ENCODE measurements at places on chromosomes 7 and 10.

GRCh38 chr7:158013085-158013668, 574.4 kb downstream of the PTPRN2 start:
- no peak for DNase-seq

DNA sequence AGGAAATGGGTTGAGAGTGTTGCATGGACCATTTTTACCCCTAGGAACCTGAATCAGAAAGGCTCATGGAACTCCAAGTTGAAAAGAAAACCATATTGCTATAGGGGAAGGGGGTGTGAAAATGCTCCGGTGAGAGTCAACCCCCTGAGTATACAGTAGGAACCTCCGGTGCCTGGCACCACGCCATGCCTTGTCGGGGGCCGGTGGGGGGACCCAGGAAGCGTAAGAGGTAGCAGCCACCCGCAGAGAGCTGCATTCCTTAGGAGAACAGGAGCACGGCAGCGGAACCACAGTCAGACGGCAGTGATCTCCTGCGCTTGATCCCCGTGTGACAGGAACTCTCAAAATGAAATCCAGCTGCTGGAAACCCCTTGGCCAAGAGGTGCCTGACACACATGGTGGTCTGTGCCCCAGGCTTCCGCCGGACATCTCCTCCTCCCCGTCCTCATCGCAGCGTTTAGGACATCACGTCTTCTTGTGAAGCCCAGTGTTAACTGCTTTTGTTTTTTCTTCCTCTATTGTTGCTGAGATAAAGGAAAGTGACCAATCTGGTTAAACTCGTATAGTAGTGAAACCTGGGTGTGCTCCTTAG, 186.8 kb downstream of the CELF2 start:
- DNase-seq: no peak

GRCh38 chr7:158361326-158361946, 226.2 kb downstream of the PTPRN2 start:
- DNase-seq: no peak

- no peak for DNase-seq
Measured at GRCh38 chr7:76223286-76223972, 21.7 kb downstream of the SRRM3 start.

DNA sequence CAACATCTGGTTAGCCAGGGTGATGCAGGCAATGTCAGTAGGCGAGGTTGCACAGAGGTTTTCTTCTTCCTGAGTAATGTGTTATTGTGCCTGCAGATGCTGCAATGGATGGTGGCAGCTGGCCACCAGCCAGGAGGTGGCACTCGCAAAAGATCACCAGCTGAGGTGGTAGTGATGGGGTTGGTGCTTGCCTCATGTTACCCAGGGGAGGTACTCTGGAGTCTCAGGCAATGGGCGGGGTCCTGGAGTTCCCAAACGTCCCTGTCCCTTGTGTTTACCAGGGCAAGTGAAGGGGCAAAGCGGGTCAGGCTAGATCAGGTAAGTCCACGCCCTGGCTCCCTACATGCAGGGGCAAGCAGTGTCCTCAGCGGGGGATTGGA, 21.1 kb downstream of the CLRN3 start:
- DNase-seq: no peak

DNA sequence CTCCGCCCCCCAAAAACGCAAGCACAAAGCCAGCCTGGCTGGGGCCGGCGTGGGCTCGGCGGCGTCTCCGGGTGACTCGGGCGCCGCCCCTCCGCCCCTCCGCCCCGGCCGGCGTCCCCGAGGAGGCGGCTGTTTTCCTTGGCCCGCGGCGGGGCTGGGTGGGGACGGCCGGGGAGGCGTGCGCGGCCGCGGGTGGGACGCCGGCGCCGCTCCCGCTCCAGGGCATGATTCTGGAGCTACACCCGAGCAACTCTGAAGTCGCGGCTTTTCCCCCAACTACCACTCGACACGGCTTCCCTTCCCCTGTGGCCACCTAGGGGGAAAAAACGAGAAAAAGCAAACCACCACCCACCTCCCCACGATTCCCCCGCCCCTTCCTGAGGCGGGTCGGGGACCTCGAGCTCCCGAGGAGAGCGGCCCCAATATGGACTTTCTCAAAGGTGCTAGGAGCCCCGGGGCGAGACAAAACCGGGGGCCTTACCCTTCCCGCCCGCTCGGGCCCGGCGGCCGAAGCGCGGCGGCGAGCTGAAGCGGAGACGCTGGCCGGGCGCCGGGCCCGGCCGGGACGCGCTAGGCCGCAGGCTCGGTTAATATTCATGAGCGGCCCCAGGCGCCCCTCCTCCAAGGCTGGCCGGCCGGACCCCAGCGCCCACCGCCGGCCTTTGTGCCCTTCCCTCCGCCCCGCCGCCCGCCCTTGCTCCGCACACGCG, 856 bp downstream of the ARHGAP21 start:
- DNase-seq: no peak

- DNase-seq: no peak
Measured at GRCh38 chr10:100775386-100775785, 30.0 kb downstream of the PAX2 start.

GRCh38 chr7:96707901-96708774, 1.5 kb downstream of the SEM1 start:
- no peak for DNase-seq

DNA sequence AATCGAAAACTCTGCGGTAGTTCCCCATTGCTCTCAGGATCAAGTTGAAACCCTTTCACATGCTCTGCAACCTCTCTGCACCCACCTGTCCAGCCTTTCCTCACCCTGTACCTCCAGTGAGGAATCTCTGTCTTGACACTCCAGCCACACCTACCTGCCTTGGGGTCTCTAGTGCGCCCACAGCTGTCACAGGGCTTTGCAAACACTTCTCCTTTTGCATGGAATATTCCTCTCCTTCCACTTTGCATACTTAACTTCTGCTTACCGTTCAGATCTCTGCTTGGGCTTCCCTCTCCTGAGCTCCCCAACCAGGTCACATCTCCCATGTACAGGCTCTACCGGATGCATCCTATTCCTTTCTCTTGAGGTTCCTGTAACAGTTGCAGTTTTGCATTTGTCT, 6.6 kb upstream of the ZYX start:
- DNase-seq: no peak

GRCh38 chr10:12707461-12708185, 293.9 kb downstream of the CCDC3 start:
- no peak for DNase-seq

DNA sequence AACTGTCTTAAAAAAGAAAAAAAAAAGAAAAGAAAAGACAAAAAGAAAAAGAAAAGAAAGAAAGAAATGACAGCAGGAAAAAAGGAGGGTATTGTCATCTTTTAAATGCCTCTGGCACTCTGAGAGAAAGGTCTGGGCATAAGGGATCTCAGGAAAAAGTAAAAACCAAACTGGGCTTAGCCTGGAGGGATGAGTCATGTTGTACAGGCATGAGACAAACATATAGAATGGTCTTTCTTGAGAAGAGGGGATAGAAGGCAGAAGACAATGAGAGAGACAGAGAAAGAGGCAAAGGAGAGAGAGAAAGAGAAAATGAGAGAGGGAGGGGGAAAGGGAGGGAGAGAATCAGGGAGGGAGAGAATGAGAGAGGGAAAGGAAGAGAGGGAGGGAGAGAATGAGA, 32.3 kb upstream of the KCNMA1 start:
- no peak for DNase-seq

DNA sequence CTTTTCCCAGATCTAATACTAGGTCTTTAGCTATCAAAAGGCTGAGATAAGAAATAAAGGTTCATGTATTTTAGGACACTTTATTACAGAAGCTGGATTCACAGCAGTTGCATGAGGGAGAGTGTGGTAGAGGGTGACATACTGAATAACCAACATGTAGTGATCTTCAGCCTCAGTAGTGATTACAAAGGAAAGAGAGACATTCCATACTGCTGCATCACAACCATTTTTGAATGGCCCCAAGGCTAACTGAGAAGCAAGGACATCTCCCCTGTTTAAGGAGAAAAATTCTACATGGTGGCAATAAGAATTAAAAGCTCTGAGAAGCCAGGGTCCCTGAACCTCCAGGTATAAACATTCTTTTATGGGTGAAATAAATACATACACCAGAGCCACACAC, 35.3 kb downstream of the COG5 start:
- no peak for DNase-seq

DNA sequence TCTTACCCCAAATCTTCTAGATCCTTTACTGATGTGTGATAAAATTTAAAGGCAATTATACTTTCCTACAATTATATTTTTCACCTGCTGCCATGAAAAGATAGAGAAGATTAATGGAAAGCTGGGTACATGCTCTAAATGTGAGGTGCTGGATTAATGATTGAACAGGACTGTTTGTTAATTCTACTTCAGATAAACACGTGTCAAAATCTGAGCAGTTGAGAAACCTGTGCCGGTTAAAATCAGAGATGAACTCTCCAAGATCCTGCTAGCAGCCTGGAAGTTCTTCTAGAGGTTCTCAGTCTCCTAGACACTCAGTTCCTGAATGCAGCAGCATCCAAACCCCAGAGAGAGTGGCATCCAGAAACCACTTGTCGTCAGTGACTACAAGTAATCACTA, 69.2 kb downstream of the INHBA start:
- DNase-seq: no peak

DNA sequence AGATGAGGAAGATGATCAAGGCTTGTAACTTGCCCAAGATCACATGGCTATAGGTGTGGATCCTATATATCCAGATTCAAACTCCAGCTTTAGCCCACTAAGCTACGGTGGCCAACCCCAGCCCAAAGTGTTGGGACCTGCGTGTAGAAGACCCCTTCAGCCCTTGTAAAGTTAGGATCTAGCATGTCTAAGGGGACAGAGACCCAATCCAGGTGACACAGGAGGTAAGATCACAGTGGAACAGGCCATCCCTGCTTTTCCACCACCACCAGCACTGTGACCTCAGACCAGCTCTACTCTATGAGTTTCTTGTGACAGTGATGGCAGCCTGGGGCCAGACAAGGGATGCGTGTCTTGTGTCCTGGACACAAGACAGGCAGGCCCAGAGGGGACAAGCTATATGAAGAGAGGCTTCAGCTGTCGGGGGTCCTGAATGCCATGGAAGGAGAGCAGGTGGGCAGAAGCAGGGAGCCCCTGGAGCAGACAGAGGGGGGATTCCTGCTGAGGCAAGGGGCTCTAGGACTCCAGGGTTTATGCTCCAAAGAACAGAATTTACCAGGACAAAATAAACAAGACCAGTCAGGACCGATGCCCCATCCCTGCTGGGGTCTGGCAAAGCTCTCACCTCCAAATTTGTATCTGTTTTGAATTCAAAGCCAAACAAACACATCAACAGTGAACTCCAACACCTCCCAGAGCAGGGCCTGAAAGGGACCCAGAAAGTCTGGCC, 10.4 kb downstream of the GPRIN2 start:
- DNase-seq: no peak

DNA sequence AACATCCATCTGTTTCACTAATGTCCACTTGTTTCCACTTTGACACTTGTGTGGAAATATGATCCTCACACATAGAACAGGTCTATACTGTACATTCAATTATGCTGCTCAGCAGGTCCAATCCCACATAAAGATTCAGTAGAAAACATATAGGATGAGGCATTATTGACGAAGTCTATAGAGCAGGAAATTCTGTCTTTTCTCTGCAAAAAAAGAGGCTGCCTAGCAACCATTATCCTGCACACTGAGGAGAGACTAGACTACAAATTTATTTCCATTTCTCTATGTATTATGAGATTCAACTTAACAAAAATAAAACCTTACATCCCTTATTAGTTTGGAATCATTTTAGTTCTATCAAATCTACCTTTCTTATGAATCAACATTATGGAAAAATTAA, 204.6 kb upstream of the POM121L12 start:
- no peak for DNase-seq

GRCh38 chr7:115106316-115106715, 184.4 kb downstream of the MDFIC start:
- no peak for DNase-seq

- DNase-seq: no peak
Measured at GRCh38 chr7:45026984-45027773, 27.2 kb downstream of the CCM2 start.

DNA sequence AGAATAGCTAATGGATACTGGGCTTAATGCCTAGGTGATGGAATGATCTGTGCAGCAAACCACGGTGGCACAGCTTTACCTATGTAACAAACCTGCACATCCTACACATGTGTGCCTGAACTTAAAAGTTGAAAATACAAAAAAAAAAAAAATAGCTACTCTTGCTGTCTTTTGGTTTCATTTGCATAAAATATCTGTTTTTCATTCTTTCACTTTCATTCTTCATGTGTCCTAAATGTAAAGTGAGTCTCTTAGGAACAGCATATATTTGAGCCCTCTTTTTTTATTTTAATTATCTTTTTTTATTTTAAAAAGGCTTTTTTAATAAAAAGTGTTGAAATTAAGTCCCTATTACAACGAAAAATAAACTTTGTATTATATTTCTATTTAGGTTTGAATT, 836.1 kb upstream of the KCND2 start:
- no peak for DNase-seq

DNA sequence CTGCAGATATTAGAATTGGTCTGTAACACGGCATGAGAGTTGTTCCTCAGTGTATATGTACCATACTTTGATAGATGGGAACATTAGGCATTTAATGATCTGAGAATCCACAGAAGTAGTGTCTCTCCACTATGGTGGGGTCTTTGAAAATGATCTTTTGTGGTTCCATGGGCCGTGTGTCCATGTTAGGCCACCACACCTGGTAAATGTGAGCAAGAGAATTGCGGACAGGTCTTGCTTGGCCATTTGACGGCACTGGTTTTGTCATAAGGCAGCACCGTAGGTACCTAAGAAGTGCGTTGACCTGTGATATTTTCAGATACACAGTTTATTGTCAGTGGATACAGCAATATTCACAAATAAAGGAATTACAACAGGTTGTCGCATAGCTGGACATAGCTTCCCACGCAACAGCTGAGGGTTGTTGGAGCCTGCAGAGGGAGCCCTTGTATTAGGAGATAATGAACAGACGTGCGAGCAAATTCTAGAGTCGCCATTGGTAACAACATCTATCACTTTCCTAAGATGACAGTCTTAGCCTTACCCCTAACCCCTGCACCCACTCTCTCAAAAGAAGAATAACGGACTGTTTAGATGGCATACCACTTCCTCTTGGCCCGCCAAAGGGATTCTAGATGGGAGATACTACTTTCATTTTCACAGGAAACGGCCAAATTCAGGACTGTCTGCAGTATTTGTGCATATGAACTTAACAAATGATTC, 111.4 kb downstream of the COL28A1 start:
- peak; percentile 39 for DNase-seq

DNA sequence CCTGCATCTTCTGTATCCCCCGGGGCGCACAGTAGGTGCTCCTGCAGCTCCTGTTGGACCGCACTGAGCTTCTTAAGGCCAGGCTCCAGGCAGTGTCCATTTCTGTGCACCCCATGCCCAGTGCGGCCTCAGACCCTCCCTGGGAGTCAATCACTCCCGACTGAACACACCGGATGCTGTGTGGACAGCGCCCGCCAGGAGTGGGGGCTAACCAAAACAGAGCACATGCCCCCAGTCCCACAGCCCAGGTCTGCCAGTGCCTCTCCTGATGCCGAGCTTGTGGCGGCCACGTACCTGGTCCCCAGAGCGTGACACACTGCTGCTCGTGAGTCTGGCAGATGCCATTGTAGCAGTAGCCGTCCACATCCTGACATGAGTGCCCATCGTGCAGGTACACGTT, 168.1 kb downstream of the FANK1 start:
- no peak for DNase-seq
